Cardiac septum (tissue), 1 donor: ENCODE measurements at places on chromosomes 3 and 15. TPM values are rescaled to one million over a fixed set of nuclear protein-coding genes. Genes with fewer than 3 reads are reported as not detected.
A peak's percentile ranks its signal among the peaks of the same experiment; 100 is the strongest.

- no peak for DNase-seq
These were observed 26.3 kb downstream of the BMF start for GRCh38 chr15:40082195-40082883.

DNA sequence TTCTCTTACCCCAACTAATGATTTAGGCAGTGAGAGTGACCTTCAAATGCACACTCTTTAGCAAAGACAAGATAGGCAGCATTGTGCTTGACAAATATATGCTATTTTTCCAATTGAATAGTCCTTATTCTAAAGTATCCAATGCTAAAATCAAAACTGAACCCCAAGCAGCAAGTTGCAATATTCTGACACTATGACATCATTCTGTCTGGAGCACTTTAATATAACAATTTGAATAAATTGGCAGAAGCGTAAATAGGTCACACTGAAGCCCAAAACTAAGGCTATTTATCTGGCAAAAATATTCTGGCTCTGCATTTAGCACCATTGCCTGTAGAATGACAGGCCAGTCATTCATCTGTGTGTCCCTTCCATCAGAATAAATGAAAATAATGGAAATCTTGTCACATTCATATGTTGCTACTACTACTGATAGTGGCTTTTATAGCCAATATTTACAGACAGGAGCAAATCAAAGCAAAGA, 2.9 kb downstream of the CBLB start:
- DNase-seq, result no peak

- DNase-seq, result no peak
These were observed 120.0 kb upstream of the SNTN start for GRCh38 chr3:63532521-63532920.

- DNase-seq, result no peak
These were observed 78.9 kb downstream of the SLTM start for GRCh38 chr15:58854593-58854992.

Gene GOLGA6L4
- total RNA-seq, result 2.5 TPM

Gene ADGRG7
- 0.13 TPM for total RNA-seq

- DNase-seq, result no peak
These were observed 14.7 kb downstream of the PPARG start for GRCh38 chr3:12303534-12303933.

DNA sequence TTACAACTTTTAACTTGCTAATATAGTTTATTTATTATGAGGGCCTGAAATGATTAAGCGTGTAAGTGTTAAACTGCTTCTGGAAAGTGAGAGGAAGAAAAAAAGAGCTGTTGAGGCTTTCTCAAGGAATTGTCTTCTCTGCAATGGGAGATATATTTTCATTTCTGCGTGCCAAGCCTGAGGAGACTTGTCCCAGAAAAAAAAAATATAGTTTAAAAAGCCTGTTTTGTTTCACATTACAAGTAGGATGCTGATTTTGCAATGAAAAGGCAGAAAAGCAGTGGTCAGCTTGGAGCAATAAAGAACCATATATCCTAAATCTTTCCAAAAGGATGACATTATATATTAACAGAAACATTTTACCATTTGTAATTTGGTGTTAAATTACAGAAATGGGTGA, 115.5 kb downstream of the GMNC start:
- DNase-seq, result no peak

- DNase-seq, result no peak
These were observed 277.0 kb upstream of the ARL6 start for GRCh38 chr3:97487587-97487986.

DNA sequence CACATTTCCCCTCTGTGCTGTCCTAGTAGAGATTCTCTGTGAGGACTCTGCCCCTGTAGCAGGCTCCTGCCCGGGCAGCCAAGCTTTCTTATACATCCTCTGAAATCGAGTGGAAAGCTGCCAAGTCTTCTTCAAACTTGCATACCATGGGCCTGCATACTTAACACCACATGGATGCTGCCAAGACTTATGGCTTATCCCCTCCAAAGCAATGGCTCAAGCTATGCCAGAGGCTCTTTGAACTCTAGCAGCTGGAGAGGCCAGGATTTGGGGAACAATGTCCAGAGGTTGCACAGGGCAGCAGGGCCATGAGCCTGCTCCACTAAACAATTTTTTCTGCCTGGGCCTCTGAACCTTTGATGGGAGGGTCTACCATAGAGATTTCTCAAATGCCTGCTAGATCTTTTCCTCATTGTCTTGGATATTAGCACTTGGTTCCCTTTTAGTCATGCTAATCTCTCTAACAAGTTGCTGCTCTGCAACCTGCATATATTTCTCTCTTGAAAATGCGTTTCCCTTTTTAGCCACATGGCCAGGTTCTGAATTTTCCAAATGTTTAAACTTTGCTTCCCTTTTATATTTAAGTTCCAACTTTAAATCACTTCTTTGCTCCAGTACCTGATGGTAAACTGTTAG, 6.1 kb upstream of the PLSCR4 start:
- no peak for DNase-seq

- DNase-seq, result no peak
These were observed 207.7 kb upstream of the CFAP20DC start for GRCh38 chr3:59257506-59257905.

DNA sequence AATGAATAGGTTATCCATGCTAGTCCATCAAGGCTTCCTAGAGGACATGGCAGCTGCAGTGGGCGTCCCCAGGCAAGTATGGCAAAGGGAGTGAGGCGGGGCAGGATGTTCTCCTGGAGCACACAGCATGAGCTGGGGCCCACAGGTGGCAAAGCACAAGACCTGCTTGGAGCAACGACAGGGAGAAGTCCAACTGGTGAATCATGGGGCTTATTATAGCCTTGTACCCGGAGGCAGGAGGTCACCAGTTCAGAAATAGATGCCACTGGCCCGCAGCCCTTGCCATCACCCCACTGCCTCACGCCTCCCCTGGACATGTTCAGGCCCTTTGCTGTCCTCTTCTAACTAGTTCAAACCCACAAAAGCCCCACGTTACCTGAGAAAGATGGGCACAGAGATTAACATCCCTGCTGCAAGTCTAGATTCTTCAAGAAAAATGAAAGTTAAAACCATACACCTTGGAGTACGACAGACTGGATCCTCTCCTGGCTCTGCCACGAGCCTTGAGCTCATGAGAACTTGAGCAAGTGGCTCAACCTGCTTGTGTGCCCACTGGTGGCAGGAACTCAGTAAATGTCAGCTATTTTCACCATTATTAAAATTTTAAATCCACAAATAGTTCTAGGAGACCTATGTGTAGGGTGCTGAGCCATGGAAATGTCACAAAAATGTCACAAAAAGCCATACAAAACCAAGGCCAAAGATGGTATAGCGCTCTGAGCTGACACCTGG, 1.8 kb upstream of the SRGAP3 start:
- DNase-seq, result peak; percentile 82

DNA sequence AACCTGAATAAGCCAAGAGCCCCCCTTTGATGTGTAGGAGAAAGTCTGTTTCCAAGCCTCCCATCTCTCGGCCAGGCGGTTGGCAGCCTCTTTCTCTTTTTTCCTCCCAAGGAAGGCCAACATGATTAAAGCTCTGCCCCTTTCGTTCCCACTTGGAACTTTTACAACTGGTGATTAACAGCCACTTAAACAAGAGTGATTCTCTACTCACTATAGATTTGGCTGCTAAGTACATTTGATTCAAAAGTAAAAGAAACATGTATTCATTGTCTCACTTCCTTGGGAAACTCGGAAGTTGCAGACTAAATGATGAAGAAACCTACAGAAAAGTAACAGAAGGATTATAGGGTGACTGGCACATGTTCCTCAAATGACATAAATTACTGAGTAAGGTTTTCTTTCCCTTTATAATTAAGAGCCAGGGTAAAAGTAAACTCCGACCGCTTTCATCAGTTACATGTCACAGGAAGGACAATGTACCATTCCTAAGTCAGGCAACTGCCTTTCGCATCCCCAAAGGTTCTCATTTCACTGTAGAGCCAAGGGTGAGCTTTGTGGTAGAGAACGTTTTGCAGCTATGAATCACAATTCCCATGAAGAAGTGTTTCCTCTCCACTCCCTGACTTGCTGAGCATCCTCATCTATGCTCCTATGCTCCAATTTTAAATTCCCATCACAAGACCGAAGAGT, 72.7 kb downstream of the MB21D2 start:
- DNase-seq, result no peak

Gene VILL
- 2.6 TPM for total RNA-seq

Gene SYNM
- 395 TPM for total RNA-seq

DNA sequence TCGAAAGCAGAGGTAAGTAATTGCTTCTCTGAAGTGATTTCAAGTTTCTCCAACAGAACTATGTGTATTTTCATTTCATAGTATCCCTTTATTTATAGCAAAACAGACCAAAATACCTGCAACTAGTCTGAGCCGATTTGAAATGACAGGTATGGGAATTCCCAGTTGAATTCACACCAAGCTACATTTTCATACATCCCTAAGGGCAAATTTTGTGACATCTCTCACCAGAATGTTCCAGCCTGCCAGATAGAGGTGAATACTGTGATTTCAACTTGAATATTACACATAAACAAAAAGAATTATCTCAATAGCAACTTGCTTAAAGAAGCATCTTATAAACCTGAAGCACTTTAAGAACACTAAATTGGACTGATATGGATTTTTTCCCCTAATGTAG, 235.7 kb downstream of the SLC9A9 start:
- no peak for DNase-seq

- DNase-seq, result no peak
These were observed 116.9 kb downstream of the RORA start for GRCh38 chr15:61112231-61112630.

- DNase-seq, result no peak
These were observed 3.6 kb downstream of the TAGLN3 start for GRCh38 chr3:112002096-112002971.

Gene RBP2
- not detected for total RNA-seq

GRCh38 chr3:99700631-99701268, 62.4 kb downstream of the COL8A1 start:
- DNase-seq, result no peak

DNA sequence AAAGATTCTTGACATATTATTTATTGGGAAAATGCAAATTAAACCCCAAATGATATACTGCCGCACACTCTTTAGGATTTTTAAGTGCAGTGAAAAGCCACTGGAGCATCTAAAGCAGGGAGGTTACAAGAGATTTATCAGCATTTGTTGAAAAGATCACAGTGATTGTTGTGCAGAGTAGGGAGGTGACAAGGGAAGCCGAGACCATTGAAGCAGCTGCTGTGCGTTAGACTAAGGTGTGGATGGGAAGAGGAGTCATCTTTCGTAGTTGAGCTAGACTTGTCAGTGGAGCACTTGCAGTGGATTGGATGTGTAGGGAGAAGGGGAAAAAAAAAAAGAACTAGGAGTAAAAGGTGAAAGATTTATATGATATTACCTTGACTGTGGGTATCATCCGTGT, 854.6 kb downstream of the NTRK3 start:
- no peak for DNase-seq

GRCh38 chr15:31828594-31828993, 201.7 kb upstream of the CHRNA7 start:
- DNase-seq, result no peak

- no peak for DNase-seq
These were observed 147.0 kb upstream of the NR2F2 start for GRCh38 chr15:96183514-96183850.

- no peak for DNase-seq
These were observed 323.3 kb downstream of the CACNA2D3 start for GRCh38 chr3:54445630-54446029.

- peak; percentile 93 for DNase-seq
These were observed 85.6 kb downstream of the CPN2 start for GRCh38 chr3:194265505-194265892.

- DNase-seq, result no peak
These were observed 351.0 kb upstream of the THRB start for GRCh38 chr3:24845524-24846155.

Gene LRRC15
- total RNA-seq, result 0.38 TPM

GRCh38 chr3:139074565-139075115, 29.9 kb upstream of the PRR23C start:
- DNase-seq, result no peak

Gene ZNF80
- not detected for total RNA-seq
